Posterior vena cava (tissue), 2 donors: ENCODE measurements at places on chromosomes 2 and 18. TPM values are rescaled to one million over a fixed set of nuclear protein-coding genes. Genes with fewer than 3 reads are reported as not detected.

GRCh38 chr18:65352186-65352585 lies 398.6 kb upstream of the CDH7 start:
- DNase-seq, result no peak

GRCh38 chr2:175647058-175647457 lies 355.0 kb downstream of the LNPK start:
- DNase-seq, result no peak

DNA sequence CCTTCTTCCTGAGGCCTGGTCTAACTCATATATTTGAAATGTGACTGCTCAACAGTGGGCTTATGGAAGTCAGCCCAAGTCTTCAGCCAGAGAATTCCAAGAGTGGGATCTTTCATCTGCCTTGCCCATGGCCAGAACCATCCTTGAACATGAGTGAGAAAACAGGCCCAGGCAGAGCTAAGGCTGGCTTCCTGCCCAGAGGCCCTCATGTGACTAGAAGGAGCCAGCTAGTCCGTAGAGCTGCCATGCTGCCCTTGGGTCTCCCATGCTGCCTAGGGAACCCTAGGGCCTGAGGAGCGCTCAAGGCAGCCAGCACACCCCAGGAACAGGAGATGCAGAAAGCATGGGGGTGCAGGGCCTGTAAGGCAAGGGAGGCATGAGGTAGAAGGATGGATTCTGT lies 203.6 kb downstream of the FHOD3 start:
- DNase-seq, result no peak

The OSR1 gene
- total RNA-seq, result 74.0 TPM

The EGR4 gene
- total RNA-seq, result not detected

DNA sequence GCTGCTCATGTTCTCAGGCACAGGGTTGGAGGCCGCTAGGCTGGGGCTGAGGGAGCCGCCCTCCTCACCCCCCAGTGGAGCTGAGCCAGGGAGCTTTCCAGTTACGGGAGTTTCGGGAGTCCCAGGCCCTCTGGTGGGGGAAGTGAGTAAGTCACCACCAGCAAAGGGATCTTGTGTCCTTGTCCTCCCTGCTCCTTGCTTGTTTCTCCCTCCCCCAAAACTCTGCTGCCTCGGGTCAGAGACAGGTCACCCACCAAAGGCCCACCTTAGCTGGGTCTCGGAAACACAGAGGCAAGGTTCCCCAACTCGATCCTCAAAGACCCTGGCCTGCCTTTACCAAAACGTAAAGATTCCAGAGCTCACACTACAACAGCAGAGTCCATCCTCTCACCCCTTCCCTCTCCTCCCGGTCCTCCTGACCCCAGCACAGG lies 60.5 kb upstream of the POMC start:
- peak; percentile 90 for DNase-seq

The GCKR gene
- 2.9 TPM for total RNA-seq

DNA sequence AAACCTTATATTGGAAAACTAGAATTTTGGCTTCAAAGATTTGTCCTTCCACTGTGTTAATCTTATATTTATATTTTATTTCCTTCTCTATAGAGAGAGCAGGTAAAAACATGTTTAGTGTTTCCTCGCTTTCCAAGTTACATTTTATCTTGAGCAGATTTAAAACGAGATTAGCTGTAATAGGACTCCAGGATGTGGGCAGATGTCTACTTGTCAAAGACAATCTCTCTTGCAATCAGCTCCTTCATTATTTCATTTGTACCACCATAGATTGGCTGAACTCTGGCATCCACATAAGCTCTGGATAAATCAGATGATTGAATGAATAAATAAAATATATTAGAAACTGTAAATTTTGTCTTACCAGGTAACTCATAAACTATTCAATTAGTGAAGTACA lies 17.5 kb upstream of the KANSL1L start:
- no peak for DNase-seq

- DNase-seq, result no peak
Measured at GRCh38 chr2:196592911-196593881, 46.3 kb upstream of the CCDC150 start.

The CPS1 gene
- total RNA-seq, result 2.7 TPM
